Mucosa of gallbladder (tissue), 1 donor: ENCODE measurements at places on chromosomes 16 and 17.

- peak; percentile 52 for DNase-seq
Measured at GRCh38 chr17:77882481-77883212, 75.9 kb upstream of the TNRC6C start.

GRCh38 chr16:89536886-89537548, 23.5 kb upstream of the RPL13 start:
- DNase-seq, result no peak

GRCh38 chr16:2385190-2385836, 43.9 kb upstream of the CCNF start:
- no peak for DNase-seq

DNA sequence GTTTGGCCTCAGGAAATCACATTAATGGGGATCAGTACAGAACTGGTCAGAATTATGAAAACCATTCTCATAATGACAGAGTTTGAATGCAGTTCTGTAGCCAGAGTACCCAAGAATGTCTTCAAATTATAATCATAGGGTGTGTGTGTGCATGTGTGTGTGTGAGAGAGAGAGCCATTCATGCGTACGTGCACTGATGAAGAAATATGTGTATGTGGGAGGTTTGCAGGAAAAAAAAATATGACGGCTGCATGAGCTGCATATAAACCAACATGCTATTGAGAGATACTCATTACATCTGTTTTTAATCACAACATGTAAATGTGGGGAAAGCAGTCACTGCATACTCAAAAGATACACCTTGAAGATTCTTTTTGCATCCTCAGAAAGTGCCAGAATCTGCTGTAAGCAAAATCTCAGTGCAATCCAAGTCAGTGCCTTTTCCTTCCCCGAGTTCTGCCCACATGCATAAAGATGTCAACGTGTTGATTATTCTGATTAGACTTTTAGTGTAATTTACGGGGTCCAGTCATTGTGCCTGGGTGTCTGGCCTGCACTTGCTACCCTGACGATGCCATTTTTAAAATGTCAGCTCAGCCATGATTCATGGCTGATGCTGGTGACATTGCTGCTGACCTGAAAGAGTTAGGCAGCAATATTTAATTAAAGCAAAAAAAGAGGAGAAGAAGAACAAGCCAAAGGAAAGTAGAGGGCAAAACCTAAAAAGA, 378.7 kb upstream of the ZFHX3 start:
- DNase-seq, result no peak

- no peak for DNase-seq
Measured at GRCh38 chr17:43676471-43676870, 14.7 kb upstream of the MEOX1 start.

DNA sequence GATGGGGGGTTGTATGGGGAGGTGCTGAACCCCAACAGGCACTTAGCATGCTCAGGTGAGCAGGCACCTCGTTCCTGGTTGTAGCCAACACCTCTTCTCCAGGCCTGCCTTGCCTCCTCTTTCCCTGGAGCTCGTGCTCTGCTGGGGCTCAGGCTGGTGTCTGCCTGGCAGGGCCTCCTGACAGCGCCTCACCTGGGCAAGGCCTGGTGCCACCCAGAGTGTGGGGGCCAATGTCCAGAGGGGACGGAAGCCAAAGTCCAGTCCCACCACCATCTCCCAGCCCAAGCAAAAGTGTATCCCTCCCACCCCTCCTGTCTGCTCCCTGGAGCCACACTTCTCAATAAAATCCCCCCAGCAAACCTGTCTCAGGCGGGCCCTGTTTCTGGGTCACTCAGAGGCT, 304.2 kb upstream of the TNRC6C start:
- no peak for DNase-seq

GRCh38 chr17:7654832-7655540, 4.3 kb downstream of the ATP1B2 start:
- no peak for DNase-seq

- DNase-seq, result no peak
Measured at GRCh38 chr16:74752756-74753155, 21.9 kb downstream of the FA2H start.

DNA sequence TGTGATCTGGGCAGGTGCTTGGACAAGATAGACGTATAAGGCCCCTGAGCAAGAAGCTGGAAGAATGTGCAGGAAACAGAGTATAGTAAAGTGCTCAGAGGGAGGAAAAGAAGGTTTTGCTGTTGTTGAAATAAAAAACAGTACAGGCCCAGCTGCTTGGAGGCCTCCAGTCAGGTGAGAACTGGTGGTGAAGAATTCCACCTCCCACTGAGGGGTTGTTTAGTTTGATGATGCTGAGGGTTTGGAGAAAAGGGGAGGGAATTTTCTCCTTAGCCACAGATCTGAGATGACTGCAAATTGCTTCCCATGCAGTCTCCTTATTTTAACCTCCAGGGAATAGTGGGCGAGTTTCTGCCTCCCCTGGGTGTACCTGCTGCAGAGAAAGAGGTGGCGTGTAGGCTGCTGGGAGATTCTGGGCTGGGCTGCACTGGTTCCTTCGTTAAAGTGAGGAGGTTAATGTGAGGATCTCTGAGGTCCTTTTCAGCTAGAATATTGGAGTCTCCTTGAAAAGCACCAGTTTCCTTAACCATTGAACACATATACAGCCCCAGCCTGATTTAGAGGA, 25.8 kb downstream of the SMPD3 start:
- no peak for DNase-seq

- peak; percentile 80 for DNase-seq
Measured at GRCh38 chr17:73710095-73710592, 65.9 kb upstream of the SDK2 start.

DNA sequence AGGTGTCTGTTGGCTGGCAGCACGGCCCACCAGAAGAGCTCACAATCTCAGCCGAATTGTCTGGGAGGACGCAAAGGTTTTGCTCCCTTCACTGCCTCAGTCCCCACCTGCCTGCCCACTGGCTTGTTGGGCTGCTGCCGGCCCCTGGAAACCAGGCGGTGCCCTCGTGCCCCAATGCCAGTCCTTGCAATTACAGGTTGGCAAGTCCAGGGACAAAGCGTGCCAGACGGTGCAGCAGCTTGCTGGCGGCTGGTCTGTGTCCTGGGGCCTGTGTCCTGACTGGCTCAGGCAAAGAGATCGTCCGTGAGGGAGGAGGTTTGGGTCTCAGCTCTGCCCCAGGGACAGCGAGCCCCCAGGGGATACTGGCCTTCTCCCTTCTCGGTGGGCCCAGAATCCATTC, 24.6 kb upstream of the SPNS2 start:
- no peak for DNase-seq

DNA sequence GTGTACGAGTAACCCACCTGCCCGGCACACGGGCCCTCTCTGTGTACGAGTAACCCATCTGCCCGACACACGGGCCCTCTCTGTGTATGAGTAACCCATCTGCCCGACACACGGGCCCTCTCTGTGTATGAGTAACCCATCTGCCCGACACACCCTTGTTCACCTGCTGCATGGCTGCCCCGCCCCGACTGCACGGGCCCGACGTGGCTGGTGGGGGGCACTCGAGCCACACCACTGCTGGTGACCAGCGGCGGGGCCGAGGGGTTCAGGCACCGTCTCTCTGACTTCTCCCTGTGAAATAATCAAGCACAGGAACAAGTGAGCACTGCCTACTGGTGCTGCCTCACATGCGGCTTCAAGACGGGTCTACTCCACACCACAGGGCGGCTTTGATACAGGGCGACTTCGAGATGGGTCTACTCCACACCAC, 22.1 kb downstream of the MAP1LC3B start:
- DNase-seq, result no peak

DNA sequence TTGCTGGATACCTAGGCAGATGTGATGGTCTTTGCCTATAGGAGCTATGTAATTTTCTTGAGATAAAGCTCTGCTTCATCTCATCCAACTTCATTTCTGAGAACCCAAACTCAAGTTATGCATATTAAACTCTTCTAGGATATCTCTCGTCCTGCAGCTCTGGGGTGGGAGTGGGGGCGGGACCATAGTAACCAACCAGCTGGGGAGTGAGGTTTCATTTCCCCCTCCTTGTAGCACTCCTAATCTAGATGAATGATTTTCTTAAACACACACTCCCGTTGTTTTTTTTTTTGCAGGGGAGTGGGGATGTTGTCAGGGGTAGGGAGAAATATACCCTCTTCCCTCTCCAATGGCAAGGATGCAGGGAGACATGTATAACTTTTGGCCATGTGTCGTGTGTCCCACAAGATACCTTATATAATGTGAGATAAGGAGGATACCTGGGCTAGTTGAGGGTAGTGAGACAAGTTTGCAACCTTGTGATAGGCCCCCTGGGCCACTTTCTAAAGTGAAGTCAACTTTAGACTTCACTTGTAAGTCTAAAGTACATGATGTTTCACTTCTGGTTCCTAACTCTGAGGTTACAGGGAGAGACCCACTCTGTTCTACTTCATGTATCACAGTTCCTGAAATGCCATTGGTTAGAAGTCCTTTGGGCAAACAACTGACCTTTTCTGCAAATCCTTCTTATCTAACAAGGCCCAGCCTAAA, 10.5 kb upstream of the HEATR6 start:
- DNase-seq, result no peak

DNA sequence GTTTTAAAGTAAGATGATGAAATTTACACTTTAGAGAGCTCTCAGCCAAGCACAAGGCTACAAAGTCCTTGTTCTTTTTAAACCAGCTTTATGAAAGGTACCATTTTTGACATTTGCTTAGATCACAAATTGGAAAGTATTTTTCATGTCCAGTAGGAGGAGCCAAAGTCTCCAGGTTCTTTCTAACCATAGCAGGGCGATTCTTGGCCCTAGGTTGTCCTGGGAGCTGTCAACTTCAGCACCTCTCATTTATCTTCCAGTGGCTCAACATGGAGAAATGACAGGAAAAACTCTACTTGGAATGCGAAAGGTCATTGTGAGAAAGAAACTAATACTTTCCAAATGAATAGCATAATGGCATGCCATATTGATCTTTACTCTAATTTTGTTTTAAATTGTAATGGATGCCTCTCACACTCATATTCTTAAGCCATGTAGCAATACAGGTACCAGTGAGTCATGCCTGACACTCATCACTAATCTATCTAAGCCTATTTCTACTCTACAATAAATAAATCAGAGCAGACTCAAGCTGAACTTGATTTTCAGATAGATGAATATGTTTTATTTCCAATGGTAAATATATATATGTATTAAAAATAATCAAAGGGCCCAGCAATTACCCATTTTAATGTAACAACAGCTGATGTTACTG, 919.1 kb upstream of the EEF2KMT start:
- DNase-seq, result no peak

DNA sequence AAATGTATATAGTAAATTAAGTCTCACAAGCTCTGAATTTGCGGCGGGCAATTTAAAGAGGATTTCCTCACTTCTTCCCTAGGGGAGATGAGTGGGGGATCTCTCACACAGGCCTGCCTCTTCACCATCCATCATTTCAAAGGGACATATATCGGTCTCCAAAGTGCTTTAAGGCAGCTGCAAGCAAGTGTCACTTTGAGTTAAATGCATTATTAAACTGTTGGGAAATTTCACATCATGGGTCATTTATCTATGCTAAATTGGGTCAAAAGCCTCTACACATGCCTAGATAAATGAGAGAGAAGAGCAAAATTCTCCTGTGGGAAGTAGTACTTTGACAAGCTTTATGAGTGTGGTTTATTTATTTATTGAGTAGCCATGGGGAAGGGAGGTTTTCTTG, 1106.1 kb upstream of the GOT2 start:
- DNase-seq, result no peak

GRCh38 chr16:48153774-48154173, 2.0 kb downstream of the ABCC12 start:
- no peak for DNase-seq

GRCh38 chr17:70037498-70037897, 37.5 kb upstream of the KCNJ16 start:
- no peak for DNase-seq

- no peak for DNase-seq
Measured at GRCh38 chr17:77120868-77121267, 19.9 kb upstream of the SEC14L1 start.
